ENCODE measurements at places on chromosomes 5 and 9.

DNA sequence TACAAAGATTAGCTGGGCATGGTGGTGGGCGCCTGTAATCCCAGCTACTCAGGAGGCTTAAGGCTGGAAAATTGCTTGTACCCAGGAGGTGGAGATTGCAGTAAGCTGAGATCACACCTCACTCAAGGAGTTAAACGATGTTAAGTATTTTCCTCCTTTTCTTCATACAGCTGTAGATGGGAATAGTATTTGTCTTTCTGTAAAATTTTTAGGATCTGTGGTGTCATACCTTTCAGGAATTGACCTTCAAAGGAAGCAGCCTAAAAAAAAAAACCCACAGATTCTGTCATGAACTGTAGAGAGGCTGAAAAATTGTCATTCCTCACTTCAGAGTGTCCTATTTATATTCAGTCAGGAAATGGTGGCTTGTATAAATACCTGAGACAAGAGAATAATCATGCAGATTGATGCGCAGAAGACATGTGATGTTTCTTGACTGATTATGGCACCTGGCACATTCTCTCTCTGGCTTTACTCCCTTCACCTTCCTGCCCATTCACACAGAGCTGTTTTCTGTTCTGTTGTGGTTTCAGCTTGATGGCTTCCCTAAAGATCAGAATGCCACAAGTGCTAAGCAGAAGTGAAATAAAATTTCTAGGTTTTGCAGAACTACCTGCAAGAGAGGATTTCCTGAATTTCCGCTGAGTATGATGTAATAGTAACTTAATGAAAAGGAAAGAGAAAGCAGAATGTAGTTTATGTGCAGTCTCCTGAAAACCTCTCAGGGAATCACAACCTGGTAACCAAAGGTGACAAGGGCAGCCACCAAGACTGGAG is 3.8 kb downstream of the IFNA1 start:
- no peak for DNase-seq

- DNase-seq, result no peak
Measured at GRCh38 chr9:129458663-129459546, 162.0 kb downstream of the C9orf50 start.

DNA sequence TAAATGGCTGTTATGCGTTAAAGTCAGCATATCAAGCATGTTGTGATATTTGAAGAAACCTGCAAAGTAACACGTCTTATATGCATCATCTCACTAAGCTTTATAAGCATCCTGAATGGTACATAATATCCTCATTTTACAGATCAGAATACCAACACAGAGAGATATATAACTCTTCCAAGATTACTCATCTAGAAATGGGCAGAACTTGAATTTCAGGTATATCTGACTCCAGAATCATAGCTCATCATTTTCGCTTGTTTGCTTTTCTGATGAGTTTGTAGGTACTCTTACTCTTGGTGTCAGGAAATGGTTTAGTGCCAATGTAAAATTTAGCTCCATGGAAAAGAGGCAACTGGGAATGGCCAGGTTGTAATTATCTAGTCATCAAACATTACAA is 232.3 kb upstream of the ANKH start:
- no peak for DNase-seq

DNA sequence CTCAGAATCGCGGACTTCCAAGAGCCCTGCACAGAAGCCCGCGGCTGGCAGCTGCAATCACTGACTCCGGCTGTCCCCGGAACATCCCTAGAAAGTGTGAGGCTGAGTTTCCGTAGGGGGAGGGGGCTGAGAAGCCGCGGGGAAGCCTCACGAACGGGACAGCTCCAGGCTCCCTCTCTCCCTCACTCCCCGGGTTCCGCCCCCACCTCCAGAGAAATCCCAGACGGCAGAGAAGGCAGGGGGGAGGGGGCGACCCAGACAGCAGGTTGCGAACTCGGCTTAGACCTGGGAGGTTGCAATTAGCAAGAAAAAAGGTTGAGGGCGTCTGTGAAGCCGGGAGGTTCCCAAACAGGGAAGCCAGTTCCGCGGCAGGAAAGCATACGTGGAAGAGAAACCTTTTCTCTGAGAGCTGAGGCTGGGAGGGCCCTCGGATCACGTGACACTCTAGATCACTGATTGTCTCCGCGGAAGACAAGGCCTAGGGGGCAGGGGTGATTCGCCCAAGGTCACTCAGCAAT is 73.8 kb upstream of the CPLX2 start:
- no peak for DNase-seq

DNA sequence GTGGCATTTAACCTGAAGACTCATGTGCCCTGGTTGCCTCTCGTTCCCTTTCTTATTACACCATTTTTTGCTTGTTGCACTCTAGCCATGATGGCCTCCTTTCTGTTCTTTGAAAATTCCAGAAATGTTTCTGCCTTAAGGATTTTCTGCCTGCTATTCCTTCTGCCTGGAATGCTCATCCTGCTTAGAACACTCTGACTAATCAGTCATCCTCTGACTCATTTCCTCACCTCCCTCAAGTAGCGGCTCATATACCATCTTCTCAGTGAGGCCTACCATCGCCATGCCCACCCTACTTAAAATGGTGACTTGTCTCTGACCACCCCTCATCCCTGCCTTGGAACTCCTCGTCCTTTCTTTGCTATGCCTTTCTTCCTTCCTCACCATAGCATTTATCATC is 68.8 kb downstream of the KIF4B start:
- DNase-seq, result no peak

GRCh38 chr5:33938507-33938796 is 2.3 kb downstream of the RXFP3 start:
- DNase-seq, result no peak

DNA sequence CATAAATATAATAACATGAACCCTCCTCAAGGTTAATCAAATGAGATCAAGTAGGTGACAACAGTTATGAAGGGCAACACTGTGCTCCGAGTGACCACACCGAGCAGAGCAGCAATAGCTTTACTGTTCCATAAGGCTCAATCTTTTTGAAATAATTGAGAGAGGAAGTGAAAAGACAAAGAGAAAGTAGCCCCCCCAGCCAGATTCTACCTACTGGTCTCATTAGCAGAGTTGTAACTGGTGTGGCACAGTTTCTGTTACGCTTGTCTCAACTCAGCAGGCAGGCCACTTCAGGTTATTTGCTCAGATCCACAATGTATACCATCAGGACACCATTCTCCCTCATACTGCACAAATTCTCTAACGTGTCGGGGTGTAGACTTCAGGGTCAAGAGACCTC is 14.0 kb downstream of the PRUNE2 start:
- no peak for DNase-seq

- no peak for DNase-seq
Measured at GRCh38 chr5:77337686-77338085, 127.2 kb downstream of the PDE8B start.

- no peak for DNase-seq
Measured at GRCh38 chr5:89520771-89521170, 637.8 kb upstream of the MEF2C start.

- no peak for DNase-seq
Measured at GRCh38 chr9:72210522-72210921, 61.3 kb downstream of the GDA start.

DNA sequence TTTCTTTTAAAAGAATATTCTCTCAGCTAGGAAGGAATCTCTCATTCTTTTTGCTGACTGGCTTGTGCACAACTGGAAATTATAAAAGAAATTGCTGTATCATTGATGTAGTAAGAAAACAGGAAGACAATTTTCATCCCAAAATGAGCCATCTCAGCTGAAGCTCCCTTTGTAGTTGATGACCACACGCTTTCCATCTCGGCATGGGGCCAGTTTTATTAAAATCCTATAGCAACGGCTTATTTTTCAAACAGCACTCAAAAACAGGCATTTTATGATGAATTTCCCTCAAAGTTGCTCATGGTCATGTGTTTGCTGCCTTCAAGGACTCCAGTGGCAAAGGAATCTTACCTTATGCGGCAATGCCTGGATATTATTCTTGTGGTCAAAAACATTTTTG is 62.4 kb upstream of the GLIS3 start:
- no peak for DNase-seq

DNA sequence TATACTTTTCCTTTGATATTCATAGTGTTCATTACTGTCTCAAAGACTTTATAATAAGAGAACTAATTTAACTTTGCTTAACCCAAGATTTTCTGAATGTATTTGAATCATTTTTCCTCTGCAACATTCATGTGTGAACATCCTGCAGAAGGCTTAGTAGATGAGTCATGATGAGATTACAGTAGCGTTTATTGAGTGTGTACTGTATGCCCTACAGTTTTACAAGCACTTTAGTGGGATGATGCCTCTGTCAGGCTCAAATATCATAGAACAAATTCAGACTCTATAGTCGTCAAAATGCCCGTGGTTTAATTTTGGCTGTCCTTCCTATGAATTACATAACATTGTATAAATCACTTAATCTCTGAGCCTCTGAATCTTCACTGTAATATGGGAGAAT is 41.2 kb downstream of the FYB1 start:
- no peak for DNase-seq

DNA sequence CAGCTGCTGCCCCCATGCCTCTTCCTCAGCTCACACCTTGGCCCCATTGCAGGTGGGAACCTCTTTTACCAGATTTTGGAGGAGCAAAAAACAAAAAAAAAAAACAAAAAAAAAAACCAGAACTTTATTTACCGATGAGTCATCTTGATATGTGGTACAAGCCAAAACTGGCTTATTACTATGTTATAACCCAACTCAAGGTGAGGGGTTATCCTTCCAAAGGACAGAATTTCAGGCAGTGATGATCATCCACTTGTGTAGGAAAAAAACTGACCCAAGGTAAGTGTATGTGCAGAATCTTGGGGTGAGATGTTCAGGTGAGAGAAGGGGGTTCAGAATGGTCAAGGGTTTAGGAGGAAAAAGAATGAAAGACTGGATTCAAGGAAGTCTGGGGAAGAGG is 142.6 kb upstream of the FST start:
- no peak for DNase-seq

GRCh38 chr5:76861612-76862011 is 11.8 kb downstream of the S100Z start:
- no peak for DNase-seq

- no peak for DNase-seq
Measured at GRCh38 chr9:107361816-107362215, 78.7 kb downstream of the RAD23B start.

GRCh38 chr5:65722575-65723403 is 784 bp downstream of the NLN start:
- no peak for DNase-seq

DNA sequence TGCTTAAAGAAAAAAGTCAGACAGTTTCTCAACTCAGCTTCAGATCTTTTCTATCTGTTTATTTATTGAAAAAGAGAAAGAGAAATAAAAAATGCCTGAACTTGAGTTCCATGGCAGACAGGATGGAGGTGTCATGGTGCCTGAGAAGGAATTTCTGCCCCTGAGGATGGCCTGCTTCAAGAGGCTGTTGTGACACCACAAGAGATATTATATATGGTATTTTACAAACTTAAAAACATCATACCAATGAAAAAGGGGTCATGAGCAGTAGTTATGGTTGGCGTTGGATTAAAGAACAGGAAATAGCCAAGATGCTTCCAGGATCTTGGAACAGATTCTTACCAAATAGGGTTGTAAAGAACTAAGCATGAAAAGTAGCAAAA is 344.6 kb downstream of the GLIS3 start:
- DNase-seq, result no peak

DNA sequence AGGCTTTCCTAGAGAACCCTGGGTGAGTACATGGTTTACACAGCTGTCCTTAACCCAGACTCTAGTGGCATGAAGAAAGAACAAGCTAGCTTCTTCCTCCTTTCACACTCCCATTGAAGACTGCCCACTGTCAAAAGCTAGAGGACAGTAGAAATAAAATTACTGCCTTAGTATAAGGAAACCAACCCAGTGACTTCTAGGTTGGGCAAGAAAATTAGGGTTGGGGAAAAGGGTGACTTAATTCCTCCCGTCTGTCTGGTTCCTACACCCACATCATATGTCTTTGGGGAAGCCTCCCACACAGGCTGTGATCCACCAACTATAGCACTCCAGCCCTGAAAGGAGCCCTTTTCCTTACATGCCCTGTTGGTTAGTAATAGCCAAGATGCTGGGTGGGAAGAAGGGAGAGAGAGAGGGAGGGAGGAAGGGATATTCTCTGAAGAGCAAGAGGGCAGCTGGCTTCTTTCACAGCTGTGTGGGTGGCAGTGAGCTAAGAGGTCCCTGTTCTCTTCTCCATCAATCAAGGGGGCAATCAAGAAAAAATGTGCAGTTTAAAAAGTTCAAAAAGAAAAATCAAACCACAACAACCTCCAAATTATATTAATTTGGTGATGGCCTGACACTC is 21.7 kb downstream of the HBEGF start:
- no peak for DNase-seq

DNA sequence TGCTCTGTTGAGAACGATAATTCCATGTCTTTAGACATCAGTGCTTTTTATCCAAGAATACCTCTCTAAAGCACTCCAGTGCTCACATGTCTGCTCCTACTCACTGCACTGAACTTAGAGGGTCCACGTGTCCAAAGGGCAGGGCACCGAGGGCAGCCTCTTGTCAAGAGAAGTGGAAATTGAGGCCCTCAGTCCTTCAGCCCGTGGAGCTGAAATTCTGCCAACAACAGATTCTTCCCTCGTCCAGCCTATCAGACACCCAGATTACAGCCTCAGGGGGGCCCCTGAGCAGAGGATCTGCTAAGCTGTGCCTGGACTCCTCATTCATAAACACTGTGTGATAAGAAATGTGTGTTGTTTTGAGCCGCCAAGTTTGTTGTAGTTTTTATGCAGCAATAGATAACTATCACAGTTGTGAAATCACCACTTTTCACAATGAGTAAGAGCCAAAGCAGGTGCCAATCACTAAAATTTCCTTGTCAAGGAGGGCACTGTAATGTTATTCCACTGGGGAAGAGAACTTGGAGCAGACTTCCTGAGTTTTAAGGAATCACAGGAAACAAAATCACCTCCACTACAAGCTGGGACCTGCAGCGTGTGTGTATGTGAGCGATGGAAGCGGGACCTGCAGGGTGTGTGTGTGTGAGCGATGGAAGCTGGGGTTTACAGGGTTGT is 58.8 kb upstream of the IGFBPL1 start:
- DNase-seq, result no peak

GRCh38 chr9:33329117-33329563 is 38.8 kb downstream of the NFX1 start:
- no peak for DNase-seq

DNA sequence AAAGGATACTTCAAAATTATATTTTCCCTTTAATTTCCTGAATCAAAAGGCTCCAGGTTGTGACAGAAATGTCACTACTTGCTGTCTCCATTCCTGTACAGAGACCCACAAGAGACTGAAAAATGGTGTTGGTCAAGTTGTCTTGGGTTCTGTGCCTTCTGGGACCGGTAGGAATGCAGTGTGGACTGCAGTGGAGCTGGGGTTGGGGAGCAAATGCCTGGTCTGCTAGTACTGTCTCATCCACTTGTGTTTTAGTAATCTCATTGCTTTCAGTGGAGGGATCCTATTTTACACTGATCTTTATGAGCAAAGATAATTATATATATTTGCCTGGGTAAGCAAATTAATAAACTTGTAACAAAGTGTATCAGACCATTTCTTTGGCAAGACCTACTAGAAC is 24.2 kb upstream of the CATSPER3 start:
- no peak for DNase-seq
